ENCODE measurements at places on chromosomes 1 and 21. TPM values are rescaled to one million over a fixed set of nuclear protein-coding genes. Genes with fewer than 3 reads are reported as not detected.

KRTAP13-2 gene
- total RNA-seq: not detected

CCDC17 gene
- total RNA-seq: 1.4 TPM

TAGLN2 gene
- 360 TPM for total RNA-seq

KRTAP10-5 gene
- total RNA-seq: not detected

CYP4A11 gene
- not detected for total RNA-seq

KDM5B gene
- total RNA-seq: 74.7 TPM
